ENCODE measurements at places on chromosomes 6 and 20.
A peak's percentile ranks its signal among the peaks of the same experiment; 100 is the strongest.

- no peak for ATAC-seq
Observed at GRCh38 chr6:139982195-139982594, 607.7 kb upstream of the CITED2 start.

- ATAC-seq = no peak
Observed at GRCh38 chr6:23250556-23250955, 681.2 kb downstream of the HDGFL1 start.

GRCh38 chr20:24389686-24390085, 79.7 kb upstream of the SYNDIG1 start:
- peak; percentile 44 for ATAC-seq

- ATAC-seq = no peak
Observed at GRCh38 chr20:5215672-5216304, 89.0 kb downstream of the CDS2 start.

- no peak for ATAC-seq
Observed at GRCh38 chr6:162873537-162873936, 145.8 kb downstream of the PACRG start.

DNA sequence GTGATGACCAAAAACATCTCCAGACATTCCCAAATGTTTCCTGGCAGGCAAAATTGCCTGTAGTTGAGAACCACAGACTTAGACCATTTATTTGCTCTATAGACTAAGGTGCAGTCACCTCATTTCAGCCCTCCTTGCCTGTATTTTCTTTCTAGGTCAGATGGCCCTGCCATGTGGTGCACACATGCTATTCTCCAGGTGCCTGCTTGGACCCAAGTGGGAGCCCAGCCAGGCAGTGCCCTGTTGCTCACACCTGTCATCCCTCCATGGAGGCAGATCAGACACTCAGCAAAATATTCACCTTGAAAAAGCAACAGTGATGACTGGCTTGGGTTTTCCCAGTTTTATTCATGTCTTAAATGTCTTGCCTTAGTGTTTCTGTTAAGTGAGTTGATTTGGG, 311.4 kb downstream of the TFAP2C start:
- no peak for ATAC-seq

- no peak for ATAC-seq
Observed at GRCh38 chr6:85493389-85493788, 43.5 kb downstream of the NT5E start.

GRCh38 chr20:11691766-11692165, 225.9 kb upstream of the BTBD3 start:
- no peak for ATAC-seq

DNA sequence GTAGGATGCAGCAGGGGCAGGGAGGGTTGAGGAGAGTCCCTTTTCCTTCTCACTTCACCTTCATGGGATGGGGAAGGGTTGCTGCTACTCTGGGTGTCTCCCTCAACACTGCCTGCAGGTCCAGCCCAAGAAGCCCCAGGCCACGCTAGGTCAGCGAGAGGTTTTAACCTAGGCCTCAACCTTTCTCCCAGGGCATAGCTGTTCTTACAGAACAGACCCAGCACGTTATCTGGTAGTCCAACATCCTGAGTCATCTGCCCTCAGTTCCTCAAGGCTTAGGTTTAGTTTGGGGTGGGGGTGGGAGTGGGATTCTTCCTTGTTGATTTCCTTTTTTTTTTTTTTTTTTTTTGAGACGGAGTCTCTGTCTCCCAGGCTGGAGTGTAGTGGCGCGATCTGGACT, 15.8 kb downstream of the LRRC73 start:
- ATAC-seq = no peak

DNA sequence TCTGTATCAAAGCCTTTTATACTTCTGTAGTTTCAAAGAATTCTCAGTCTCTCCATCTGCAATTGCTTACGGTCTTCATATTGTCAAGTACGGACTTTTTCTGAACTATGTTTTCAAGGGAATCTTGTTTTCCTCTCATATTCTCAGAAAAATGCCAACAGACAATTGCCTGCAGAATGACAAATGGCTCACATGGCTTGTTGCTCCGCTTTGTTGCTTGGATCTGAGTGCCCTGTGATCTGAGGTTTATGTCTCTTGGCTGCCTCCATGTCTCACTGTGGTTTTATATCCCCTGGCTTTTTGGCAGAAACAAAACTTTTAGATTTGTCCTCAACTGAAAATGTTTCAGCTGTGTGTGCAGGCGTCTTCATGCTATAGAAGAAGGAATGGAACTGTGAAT, 285.4 kb upstream of the CHD6 start:
- no peak for ATAC-seq

GRCh38 chr6:16150098-16150497, 21.2 kb downstream of the MYLIP start:
- no peak for ATAC-seq

GRCh38 chr6:68632734-68633133, 2.3 kb upstream of the ADGRB3 start:
- ATAC-seq = no peak

DNA sequence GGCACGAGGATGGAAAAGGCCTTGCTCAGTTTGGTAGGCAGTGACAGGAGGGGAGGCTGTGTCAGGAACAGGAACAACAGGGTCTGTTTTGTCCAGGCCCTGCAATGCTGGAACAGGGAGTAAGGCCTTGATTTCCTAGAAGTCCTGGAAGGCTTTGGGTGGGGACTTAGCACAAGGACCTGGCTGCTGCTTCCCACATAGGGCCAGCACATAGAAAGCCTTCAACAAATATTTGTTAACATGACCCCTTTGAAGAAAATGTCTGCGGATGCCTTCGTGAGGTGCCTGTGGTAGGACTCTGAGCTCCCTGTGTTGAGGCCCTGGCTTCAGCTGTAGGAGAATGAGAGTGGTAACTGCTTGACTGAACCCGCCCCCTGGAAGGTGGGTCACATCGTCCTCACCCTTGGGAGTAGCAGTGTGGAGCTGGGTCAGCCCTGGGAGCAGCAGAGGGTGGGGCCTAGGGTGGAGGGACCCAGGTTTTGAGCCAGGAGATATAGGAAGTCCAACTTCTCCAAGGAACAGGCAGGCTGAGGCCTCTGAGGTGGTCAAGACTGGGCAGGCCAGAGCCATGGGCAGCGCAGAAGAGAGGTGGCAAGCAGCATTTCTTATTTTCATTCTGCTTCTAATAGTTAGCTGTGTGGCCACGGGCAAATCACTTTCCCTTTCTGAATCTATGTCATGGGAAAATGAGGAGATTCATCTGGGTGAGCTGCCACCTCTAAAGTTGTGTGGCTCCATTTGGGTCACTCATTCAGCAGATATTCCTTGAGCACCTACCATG, 50.0 kb downstream of the CNBD2 start:
- ATAC-seq = no peak

DNA sequence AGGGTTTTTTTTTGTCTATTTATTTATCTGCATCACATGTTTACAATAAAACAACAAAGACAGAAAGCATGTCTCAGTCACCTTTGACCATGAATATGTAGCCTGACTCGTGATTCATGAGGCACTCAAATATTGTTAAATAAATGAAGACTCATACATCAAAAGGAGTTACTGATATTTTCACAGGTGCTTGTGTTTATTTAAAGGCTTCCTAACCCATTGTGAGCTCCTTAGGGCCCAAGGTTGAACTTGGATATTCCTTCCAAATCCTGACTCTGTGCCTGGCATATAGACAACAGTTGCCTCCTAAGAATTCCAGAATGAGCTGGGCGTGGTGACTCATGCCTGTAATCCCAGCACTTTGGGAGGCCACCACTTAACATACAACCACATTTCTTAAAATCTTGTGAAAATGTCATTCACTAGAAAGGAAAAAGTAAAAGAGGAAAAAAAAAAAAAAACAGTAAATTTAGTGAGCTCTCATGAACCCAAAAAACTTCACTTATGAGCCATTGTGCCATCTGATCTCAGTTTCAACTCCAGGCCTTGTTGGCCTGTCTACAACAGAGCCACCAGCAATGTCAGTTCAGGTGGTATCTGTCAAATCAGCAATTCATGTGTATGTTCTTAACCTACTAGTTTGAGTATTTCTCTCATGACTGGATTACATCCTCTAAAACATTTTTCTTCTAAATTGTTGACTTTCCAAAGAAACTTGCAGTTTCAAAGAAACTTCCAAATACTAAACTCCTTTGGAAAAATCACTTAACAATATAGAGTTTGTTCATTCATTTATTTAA, 162.7 kb upstream of the MARCKS start:
- no peak for ATAC-seq

DNA sequence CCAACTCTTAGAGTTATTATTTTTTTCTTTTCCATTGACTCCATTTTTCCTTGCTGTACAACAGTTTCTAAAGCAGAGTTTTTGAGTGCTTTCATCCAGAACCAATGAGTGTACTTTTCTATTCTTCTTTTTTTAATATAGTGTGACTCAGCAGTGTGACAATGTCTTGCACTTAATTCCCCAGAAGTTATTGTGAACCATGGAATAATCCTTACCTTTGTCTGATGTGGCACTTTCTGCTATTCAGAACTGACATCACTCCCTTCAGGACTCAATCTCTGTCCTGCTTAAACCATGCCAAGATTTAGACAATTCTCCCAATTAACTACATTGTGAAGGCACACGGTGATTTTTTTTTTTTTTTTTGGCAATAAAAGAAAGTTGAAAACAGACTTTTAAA, 41.5 kb downstream of the GRIK2 start:
- ATAC-seq = no peak

GRCh38 chr6:156683821-156684220, 93.4 kb upstream of the ARID1B start:
- no peak for ATAC-seq

DNA sequence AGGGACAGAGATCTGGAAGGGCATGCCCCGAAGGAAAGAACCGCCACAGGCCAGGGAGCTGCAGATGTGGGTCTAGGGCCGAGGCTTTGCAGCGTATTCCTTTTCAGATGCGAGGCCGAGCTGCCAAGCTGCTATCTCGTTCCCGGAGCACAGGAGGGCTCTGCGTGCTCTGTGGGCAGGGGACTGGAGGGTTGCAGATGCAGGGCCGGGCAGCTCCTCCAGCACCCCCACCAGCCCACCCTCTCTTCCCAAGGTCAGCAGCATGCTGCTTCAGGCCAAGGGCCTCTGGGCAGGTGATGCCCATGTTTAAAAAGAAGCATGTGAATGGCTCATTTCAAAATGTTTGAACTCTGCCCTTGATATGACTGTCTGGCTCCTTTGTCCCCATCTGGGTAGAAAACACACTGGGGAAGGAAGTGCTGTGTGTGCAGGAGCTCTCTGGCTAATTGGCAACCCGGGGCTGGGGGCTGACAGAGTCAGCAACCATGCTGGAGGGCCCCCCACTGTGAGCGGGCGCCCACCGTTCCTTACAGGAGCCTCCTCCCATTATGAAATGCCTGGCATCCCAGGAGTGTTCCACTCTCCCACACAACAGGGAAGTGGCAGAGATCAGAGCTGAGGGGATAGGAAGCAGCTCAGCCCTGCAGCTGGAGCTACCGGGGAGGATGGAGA, 353.3 kb downstream of the ZFAND3 start:
- no peak for ATAC-seq

GRCh38 chr6:30493643-30494250, 4.4 kb downstream of the HLA-E start:
- ATAC-seq = no peak

DNA sequence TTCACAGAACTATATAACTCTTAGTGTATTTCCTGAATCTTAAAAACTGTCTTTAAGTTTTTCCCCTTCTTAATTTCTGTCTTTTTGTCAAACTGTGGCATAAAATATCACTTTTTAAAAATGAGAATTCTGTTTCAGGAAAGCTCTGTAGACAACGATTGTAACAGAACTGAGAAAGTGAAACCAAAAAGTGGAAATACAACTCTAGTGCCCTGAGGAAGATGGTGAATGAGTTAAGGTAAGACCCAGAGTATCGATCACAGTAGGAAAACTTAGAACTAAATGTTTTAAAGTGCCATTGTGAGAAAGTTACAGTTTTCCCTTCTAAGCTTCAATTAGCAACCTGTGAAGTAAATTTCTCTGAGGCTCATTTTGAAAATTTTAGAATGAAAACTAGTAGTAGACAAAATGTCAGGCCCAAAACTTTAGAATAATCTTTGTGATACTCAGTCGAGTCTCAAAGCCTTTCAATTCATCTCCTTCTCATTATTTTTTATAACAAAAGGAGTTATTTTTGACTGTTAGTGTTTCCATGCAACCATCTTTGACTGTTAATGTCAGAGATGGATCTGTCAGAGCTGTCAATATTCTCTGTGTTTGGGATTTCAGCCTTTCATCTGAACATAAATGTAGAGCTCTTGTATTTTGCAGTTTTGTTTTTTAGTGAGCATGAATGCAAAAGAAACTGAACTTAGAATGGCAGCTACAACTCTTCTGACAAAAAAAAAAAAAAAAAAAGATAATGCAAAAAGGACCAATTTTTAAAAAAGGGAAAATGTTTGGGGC, 19.0 kb upstream of the TRDN start:
- no peak for ATAC-seq

DNA sequence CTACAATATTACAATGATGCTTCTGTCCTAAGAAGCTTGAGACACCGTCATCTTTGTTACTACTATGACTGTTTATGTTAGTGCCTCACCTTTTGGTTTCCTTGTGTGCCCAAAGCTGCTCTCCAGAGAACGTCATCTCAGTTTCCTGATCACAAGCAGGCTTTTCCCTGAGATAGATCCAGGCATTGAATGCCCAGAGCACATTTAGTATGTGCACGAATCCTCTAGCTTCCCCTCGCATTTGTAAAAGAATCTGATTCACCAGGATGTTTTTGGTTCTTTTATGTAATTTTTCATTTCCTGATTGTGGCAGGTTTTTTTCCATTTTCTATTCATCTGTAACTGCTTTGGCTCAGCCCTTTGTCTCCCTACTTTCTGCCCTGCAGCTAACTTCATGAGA, 100.2 kb upstream of the TMEM181 start:
- ATAC-seq = no peak

- no peak for ATAC-seq
Observed at GRCh38 chr6:23659125-23659524, 466.9 kb upstream of the NRSN1 start.

DNA sequence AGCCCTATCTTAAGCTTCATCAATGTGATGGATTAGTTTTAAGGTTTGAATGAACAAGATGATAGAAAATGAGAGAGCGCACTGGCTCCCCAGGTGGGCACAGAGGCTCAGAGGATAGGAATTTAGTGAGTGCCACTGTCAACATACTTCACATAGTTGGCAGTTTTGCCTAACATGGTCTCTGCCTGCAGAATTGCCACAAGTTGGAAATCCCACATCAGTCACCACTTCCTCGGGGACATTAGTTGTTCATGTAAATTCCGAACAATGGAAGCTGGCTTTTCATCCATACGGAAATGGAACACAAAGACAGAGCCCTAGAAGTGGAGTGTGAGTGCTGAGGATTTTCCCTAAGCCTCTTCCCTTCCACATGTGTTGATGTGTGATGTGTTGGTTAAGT, 123.9 kb upstream of the PHACTR1 start:
- no peak for ATAC-seq

DNA sequence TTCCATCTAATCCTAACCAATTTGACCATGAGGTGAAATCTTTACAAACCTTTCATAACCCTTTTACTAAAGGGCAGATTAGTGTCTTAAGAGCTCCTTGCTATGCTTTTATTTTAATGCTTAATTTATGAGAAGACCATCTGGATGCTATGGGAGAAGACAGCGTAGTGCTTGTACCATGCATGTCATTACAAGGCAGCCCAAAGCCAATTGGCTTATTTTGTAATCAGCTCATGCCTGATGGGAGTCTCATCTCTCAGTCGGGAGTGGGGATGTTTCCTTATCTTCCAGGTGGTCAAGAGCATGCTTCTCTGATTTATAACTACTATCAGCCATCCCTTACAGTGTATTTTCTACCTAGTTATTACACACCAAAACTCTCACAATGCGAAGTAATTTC, 304.7 kb downstream of the FARS2 start:
- ATAC-seq = no peak

GRCh38 chr6:144932621-144933020, 647.5 kb downstream of the UTRN start:
- ATAC-seq = no peak

Measured in activated CD4-positive, CD25-positive, alpha-beta regulatory T cell treated with anti-CD3 and anti-CD28 coated beads, Interleukin-2, amount 50 U/mL, for 24 hours (primary cell).